Cerebellar nuclear complex (tissue), 1 donor: ENCODE measurements at places on chromosomes 12 and 14.

DNA sequence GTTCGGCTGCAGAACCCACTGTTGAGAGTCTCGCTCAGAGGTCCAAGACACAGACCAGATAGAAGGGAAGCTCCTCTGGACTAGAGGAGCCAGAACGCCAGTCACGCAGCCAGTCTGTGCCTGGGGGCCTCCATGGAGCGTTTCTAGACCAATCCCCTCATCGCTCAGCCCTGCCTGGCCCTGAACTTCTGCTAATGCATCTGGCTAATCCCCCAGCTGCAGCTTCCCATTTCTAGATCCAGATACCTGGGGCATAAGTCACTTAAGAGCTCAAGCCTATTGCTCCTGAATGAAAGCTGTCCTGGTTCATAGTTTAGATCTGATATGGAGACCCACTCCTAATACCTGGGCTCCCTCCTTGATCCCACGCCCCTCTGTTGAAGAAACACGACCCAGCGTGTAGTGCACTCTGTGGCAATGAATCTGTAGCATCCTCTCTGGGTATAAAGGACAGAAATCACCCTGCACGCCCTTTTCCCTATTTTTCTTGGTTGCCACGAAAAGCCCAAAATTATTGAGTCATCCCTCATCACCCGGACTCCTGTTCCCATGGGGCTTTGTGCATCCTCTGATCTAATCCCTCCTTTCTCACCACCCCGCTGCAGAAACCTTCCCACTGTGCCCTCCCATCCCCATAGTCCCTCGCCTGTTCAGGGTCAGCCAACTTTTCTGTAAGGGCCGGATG, 341.6 kb upstream of the FKBP4 start:
- DNase-seq, result no peak

DNA sequence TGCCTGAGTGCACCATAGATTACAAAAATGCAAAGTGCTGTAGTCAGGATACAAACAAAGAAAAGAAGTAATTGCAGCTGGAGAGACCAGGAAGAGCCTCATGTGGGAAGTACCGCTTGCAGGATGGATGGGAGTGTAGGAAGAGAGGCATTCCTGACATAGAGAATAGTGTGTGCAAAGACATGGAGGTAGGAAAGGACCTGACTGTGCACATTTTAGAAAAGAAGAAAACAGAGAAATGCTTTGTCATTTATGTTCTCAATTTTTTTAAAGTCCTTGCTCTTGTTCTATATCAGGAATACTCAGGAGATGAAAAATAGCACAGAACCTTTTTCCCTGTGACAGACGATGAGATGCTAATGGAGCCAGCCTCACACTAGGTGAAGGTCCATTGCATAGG, 358.7 kb upstream of the TMPO start:
- no peak for DNase-seq

DNA sequence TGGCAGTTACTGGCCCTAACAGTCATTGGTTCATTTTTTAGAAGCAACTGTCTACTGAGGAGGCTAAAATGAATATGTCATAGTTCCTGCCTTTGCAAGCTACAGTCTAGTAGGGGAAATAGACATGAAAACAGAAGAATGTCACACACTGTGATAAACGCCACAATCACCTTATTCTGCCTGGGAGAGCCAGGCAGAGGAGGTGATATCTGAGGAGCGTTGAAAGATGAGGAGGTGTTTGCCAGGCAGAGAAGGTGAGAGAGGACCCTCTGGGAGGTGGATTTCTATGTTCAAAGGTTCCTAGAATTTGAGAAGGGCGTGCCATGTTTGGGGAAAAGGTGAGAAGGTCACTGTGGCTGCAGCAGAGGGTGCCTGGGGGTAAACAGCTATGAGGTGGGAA, 185.7 kb downstream of the PAX9 start:
- no peak for DNase-seq

DNA sequence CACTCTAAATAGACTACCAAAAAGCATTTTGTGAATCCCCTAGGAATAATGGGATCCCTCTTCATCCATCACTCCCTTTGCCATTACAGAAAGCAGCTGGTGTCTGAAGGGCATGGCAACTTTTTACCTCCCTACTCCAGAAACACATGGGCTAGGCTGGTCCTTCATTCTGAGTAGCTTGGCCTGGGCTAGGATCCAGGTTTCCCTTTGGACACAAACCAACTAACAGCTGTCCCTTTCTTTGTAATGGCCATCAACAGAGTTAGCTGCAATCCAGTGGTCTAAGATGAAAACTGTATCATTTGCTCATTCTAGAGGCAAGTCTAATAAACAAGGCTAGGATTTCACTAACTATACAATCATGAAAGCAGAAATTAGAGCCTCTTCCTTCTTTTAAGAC, 7.4 kb downstream of the GRIN2B start:
- no peak for DNase-seq

DNA sequence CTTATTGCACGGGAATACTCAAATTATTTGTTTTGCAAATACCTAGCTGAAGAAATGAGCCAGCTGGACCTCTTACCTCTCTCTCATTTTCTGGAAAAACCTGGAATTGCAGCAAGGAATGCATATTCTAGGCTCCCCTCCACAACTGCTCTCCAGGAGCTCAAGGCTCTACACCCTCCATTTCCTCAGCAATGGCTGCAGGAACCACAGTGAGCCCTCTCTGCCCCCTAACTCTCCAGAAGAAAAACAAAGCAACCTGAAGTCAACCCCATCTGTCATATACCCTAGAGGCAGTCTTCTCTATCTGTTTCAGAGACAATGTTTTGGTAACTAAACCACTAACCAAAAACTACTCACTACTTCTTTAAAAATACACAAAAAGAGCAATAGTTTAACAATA, 221.6 kb downstream of the SLC25A21 start:
- DNase-seq, result no peak

DNA sequence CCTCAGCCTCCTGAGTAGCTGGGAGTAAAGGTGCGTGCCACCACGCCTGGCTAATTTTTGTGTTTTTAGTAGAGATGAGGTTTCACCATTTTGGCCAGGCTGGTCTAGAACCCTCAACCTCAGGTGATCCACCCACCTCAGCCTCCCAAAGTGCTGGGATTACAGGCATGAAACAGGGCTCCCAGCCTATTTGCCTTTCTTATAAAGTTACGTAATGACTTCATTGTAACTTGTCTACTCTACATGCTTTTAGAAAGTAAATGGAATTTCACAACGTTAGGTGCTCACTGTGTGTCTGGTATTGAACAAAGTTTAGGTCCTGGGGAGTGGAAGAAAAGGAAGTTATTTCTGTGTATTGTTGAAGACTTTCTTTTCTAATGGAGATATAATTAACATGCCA, 12.5 kb downstream of the CFAP251 start:
- DNase-seq, result no peak

GRCh38 chr14:32010604-32011125, 66.4 kb upstream of the ARHGAP5 start:
- DNase-seq, result no peak

GRCh38 chr14:43535231-43535838, 971.7 kb downstream of the FSCB start:
- no peak for DNase-seq

GRCh38 chr12:72162875-72163274, 109.3 kb upstream of the TRHDE start:
- no peak for DNase-seq

DNA sequence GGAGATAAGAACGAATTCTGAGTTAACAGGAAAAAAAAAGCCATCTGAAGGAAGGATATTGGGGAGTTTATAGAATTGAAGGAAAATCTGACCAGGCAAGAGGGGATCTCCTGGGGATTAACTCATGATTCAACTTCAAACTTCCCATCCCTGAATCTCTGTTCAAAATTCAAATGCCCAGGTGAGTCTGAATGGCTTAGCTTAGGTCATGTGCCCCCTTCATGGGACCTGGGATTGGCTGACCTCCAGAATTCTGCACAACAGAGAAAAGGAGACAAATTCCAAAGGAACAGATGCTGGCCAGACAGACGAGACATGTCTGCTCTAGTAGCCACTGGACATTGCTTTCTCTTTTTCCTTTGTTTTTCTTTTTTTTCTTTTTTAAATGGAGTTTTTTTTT, 26.2 kb upstream of the TMED10 start:
- no peak for DNase-seq

DNA sequence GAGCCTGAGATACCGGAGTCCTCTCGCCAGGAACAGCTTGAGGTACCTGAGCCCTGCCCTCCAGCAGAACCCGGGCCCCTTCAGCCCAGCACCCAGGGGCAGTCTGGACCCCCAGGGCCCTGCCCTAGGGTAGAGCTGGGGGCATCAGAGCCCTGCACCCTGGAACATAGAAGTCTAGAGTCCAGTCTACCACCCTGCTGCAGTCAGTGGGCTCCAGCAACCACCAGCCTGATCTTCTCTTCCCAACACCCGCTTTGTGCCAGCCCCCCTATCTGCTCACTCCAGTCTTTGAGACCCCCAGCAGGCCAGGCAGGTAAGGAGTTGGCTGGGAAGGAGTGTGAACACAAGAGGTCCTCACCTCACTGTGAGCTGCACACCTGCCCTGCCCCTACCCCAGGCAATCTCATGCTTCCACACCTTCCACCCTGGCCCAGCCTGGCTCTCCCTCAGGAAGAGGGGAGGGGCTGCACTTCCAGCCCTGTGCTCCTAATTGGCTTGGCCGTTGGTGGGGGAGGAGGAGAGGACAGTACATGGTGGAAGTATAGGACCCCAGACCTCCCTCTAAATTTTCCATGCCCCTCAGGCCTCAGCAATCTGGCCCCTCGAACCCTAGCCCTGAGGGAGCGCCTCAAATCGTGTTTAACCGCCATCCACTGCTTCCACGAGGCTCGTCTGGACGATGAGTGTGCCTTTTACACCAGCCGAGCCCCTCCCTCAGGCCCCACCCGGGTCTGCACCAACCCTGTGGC, 6.2 kb downstream of the C1QL4 start:
- DNase-seq, result no peak

- no peak for DNase-seq
These were observed 90.2 kb upstream of the SYT10 start for GRCh38 chr12:33529810-33530209.

- DNase-seq, result no peak
These were observed 84.2 kb upstream of the LRIG3 start for GRCh38 chr12:59004456-59004855.

- DNase-seq, result no peak
These were observed 250.5 kb downstream of the MED13L start for GRCh38 chr12:116026768-116027550.

GRCh38 chr12:75602106-75602505, 90.7 kb upstream of the KRR1 start:
- no peak for DNase-seq

DNA sequence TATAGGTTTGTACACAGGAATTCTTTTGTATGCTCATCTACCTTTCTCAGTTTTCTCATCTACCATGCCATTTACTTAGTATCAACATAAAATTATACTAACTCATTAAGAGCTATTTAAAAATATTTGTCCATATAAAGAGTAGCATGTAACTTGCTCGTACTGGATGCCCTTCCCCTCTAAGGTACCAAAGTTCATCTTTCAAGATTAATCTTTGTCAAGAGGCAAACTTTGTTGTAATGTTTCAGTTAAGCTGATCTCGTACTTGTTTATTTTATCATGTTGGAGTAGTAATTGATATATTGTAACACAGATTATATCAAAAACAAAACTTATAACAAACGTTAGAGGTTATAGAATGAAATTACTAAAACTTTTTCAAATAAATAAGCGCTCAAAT, 128.5 kb downstream of the PIK3C2G start:
- DNase-seq, result no peak

- DNase-seq, result no peak
These were observed 283.3 kb upstream of the PWP1 start for GRCh38 chr12:107402041-107403022.

DNA sequence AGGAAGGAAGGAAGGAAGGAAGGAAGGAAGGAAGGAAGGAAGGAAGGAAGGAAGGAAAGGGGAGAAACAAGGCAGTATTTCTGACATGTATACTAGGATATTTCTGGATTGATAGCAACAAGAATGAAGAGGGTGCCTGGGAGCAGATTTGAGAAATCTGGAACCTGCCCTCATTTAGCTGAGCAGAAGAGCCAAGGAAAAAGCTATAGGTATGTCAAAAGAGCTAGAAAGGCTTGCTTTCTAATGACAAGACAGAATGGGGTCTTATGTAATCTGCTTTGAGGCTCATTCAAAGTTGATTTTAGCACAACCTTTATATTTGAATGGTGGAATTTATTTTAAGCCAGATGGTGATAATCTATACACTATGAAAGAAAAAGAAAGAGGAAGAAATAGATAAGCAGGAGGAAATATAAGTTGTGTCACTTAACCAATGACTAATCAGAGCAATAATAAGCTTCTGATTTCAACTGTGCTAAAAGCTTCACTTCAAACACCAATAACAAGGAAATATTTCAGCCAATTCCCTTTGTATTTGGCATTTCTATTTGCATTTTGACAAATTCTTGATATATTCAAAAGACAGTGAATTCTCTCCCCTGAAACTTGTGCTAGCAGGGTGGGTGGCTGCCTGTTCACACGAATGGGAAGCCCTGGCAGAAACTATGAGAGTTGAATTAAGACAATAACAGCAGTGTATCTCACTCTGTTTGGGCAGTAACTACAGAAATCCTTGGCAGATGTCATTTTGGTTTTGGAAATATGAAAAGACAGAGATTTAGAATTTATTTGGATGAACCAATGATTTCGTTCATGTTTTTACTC, 76.3 kb upstream of the FLRT2 start:
- DNase-seq, result no peak

GRCh38 chr12:40016980-40017379, 88.9 kb downstream of the SLC2A13 start:
- DNase-seq, result no peak

GRCh38 chr12:91219511-91219910, 36.9 kb upstream of the DCN start:
- no peak for DNase-seq

GRCh38 chr12:11761869-11762567, 112.5 kb downstream of the ETV6 start:
- no peak for DNase-seq

- no peak for DNase-seq
These were observed 740 bp upstream of the PRPF40B start for GRCh38 chr12:49622501-49623141.

DNA sequence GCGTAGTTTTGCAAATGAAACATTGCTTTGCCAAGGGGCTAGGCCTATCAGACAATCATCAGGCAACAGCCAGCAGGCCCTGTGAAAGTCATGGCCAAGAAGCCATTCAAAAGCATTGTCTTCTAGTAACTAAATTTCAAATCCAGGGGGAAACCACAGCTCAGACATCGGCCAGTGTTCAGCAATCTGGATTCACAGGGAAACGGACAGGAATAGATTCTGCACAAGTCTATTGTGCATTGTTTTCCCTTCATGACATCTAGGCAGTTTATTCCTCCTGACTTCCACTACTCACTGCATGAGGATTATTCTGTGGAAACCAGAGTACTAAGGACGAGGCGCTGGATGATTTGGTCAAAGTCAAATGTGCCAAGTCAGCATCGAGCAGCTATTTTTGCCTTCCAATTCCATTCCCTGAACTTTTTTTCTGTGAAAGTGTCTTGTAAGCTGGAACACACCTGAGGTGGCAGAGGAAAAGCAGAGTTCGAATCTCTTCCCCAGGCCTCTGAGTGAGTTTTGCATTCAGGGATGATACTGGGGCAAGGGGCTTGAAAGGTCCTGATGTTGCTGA, 75.4 kb downstream of the VCPKMT start:
- DNase-seq, result no peak

DNA sequence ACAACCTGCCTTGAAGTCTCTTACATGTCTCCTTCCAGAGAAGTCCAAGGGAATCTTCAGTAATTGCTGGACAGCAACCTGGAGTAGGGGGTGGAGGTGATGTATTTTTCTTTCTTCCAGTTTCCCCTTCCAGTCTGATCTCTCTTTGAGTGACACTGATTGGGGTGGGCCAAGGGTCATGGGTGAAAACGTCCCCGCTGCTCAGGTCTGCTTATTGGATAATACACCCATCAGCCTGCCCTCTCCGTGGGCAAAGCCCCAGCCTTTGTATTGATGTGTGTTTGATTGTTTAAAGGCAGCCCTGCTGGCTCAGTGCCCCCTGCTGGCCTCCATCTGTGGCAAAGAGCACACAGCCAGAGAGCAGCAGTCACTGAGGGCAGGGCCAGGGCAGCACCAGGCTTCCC, 35.7 kb upstream of the ATP2A2 start:
- DNase-seq, result no peak
